ENCODE measurements at places on chromosomes 12 and 14. TPM values are rescaled to one million over a fixed set of nuclear protein-coding genes. Genes with fewer than 3 reads are reported as not detected.

GRCh38 chr12:62701492-62701891 lies 233.5 kb downstream of the PPM1H start:
- no peaks in the 10 kb centered on the region for H3K36me3 ChIP-seq
- no peak overlapping the region for H3K4me3 ChIP-seq
- H3K27me3 ChIP-seq = no peaks in the 10 kb centered on the region
- H3K27ac ChIP-seq = no peak overlapping the region

- DNase-seq = no peak
- no peaks in the 10 kb centered on the region for H3K27me3 ChIP-seq
- no peak overlapping the region for H3K4me3 ChIP-seq
- no peaks in the 10 kb centered on the region for H3K4me1 ChIP-seq
- no peaks in the 10 kb centered on the region for H3K36me3 ChIP-seq
Observed at GRCh38 chr14:102262929-102263462, 42.0 kb downstream of the MOK start.

- no peaks in the 10 kb centered on the region for H3K27me3 ChIP-seq
- peaks cover 6% of the 10 kb centered on the region for H3K4me1 ChIP-seq
- H3K36me3 ChIP-seq = no peaks in the 10 kb centered on the region
- DNase-seq = peak; percentile 23
Observed at GRCh38 chr12:49255857-49256637, 8.8 kb upstream of the TUBA1C start.

DNA sequence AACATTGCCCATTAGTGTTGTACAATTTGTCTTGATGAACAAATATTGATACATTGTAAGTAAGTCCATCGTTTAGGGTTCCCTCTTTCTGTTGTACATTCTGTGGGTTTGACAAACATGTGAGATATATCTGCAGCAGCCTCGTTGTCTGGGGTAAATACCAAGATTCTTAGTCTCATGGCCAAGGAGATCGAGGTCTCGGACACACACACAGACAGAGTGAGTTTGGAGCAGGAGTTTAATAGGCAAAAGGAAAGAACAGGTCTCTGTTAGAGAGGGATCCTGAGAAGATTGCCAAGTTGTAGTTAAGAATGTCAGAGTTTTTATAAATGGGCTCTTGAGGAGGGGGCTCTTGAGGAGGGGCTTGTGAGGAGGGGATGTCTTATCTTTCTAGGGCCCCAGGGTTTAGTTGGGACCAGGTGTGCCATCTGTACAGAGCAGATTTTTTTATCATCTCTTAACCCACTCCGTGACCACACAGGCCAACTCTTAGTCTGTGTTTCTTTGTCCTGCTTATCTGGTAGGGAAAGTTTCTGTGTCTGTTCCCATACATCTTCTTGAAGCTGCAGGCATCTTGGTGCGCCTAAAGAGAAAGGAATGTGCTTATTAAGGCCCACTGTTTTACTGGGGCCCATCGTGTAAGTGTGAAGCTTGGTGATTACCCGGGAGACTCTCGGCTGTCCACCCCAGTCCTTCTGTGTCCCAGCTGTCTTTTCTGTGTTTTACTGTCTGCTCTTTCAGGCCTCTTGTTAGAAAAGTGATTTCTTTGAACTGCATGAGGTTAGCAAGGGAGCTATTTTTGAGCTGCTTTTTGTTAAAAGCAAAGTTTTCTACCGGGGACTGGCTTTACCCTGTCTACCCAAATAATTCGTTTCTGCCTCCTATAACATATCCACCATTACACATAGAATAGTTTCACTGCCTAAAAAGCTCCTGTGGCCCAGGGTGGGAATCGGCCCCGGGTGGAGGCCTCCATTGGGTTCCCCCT lies 22.4 kb upstream of the CLEC2D start:
- H3K27ac ChIP-seq = peak overlapping the region; percentile 92
- H3K4me1 ChIP-seq = peaks cover 19% of the 10 kb centered on the region
- no peaks in the 10 kb centered on the region for H3K36me3 ChIP-seq
- H3K4me3 ChIP-seq = peak overlapping the region; percentile 71
- no peak for DNase-seq

DNA sequence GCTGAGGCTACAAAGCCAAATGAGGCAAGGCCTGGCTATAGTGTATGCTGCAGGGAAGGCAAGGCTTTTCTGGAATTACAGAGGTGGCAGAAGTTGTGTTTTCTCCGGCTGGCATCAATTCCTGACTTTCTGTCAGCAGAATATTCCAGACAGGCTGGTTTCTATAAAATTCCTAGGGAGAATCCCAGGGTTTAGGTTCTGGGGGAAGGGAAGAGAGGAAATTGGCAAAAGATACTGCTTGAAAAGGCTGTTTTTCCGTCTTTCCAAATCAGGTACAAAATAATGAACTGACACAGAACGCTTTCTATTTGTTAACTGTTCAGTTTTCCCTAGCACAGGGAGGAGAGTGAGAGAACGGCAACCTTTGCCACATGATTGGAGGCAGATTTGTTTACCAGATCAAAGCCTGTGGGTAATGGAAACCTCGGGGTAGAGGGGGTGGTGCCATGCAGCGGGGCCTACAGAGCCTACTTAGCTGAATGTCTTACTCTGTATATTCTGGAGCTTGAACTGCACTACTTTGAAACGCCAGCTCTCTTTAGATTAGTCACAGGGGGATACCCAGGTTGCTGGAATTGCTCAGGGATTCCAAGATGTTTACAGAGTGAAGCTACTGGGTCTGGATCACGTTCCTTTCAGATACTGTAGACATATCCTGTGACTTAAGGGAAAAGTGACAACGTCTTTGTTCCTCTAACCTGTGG lies 65.8 kb upstream of the DACT1 start:
- H3K36me3 ChIP-seq = no peaks in the 10 kb centered on the region
- H3K27ac ChIP-seq = no peak overlapping the region
- DNase-seq = no peak

DNA sequence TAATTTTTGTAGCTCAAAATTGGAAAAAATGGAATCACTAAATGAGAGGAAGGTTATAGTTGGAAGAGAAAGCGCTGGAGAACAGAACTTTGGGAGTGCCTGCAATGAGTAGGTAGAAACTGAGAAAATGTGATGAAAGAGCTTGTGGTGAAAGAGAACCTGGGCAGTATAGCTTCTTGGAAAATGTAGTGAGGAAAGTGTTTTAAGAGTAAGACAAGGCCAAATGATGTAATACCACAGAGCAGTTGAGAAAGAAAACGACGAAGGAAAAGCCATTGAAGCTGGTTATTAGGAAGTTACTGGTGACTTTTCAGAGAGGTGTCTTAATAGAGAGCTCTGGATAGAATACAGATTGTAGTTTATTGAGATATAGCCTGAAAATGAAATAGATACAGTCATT lies 255.3 kb downstream of the AEBP2 start:
- no peak for DNase-seq
- no peak overlapping the region for H3K27ac ChIP-seq
- H3K4me1 ChIP-seq = no peaks in the 10 kb centered on the region
- H3K4me3 ChIP-seq = no peak overlapping the region
- no peaks in the 10 kb centered on the region for H3K36me3 ChIP-seq
- H3K27me3 ChIP-seq = no peaks in the 10 kb centered on the region

- H3K27me3 ChIP-seq = no peaks in the 10 kb centered on the region
- H3K4me3 ChIP-seq = no peak overlapping the region
- no peak overlapping the region for H3K27ac ChIP-seq
Observed at GRCh38 chr14:85599939-85600338, 70.0 kb downstream of the FLRT2 start.

GRCh38 chr12:4047421-4047820 lies 174.2 kb upstream of the PARP11 start:
- no peak overlapping the region for H3K27ac ChIP-seq
- no peaks in the 10 kb centered on the region for H3K4me1 ChIP-seq
- no peak for DNase-seq
- no peaks in the 10 kb centered on the region for H3K36me3 ChIP-seq
- no peaks in the 10 kb centered on the region for H3K27me3 ChIP-seq

- H3K27me3 ChIP-seq = no peaks in the 10 kb centered on the region
- H3K36me3 ChIP-seq = no peaks in the 10 kb centered on the region
- no peak overlapping the region for H3K4me3 ChIP-seq
- no peaks in the 10 kb centered on the region for H3K4me1 ChIP-seq
- DNase-seq = no peak
Observed at GRCh38 chr12:115075552-115076170, 391.7 kb upstream of the TBX3 start.

GRCh38 chr14:89565607-89566006 lies 148.6 kb upstream of the FOXN3 start:
- no peaks in the 10 kb centered on the region for H3K4me1 ChIP-seq
- H3K27me3 ChIP-seq = no peaks in the 10 kb centered on the region
- H3K4me3 ChIP-seq = no peak overlapping the region
- no peak overlapping the region for H3K27ac ChIP-seq
- no peak for DNase-seq

DNA sequence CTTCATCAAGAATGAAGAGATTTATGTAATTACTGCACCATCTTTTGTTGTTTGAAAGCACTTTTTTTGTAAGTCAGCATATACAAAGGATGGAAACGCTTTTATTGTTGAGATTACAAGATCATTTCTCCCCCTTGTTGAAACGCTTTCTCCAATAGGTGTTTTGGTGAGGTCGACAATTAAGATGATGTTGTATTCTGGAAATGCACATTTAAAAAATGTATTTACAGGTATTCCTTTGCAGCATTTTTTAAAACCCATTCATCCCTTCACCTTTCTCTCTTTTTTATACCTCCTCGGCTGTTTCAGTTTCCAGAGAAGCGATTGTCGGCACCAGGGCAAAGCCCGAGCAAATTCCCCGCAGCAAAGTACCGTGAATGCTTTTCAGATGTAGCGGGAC lies 499.9 kb downstream of the VRK1 start:
- peaks cover 30% of the 10 kb centered on the region for H3K27me3 ChIP-seq
- H3K4me1 ChIP-seq = no peaks in the 10 kb centered on the region
- DNase-seq = no peak
- H3K4me3 ChIP-seq = no peak overlapping the region
- no peak overlapping the region for H3K27ac ChIP-seq

- H3K4me3 ChIP-seq = no peak overlapping the region
- H3K27me3 ChIP-seq = no peaks in the 10 kb centered on the region
- no peak overlapping the region for H3K27ac ChIP-seq
- H3K4me1 ChIP-seq = peaks cover 10% of the 10 kb centered on the region
- H3K36me3 ChIP-seq = no peaks in the 10 kb centered on the region
Observed at GRCh38 chr14:71554323-71554722, 377.9 kb upstream of the RGS6 start.

DNA sequence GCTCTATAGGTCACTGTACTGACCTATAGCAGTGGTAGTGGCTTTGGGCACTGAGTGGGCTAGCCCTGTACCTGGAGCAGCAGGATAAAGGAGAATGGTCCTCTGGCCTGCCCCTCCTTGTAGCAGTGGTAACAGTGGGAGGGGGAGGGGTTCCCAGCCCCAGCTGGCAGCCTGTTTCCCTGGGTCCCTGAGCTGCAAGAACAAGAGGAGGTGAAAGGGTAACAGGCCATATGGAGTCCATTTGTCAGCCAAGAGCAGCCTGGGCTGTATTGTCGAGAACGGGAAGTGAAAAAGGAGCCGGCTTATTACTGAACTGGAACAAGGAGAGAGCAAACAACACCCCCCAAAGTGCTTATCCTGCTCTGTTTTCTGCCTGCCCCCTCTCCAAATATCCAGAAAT lies 73.8 kb upstream of the SRSF5 start:
- no peaks in the 10 kb centered on the region for H3K36me3 ChIP-seq

GRCh38 chr14:54000341-54000811 lies 43.8 kb upstream of the BMP4 start:
- H3K27ac ChIP-seq = no peak overlapping the region
- H3K4me1 ChIP-seq = no peaks in the 10 kb centered on the region
- H3K4me3 ChIP-seq = no peak overlapping the region
- no peaks in the 10 kb centered on the region for H3K27me3 ChIP-seq
- no peaks in the 10 kb centered on the region for H3K36me3 ChIP-seq
- DNase-seq = no peak

- H3K4me3 ChIP-seq = no peak overlapping the region
- H3K36me3 ChIP-seq = no peaks in the 10 kb centered on the region
- no peaks in the 10 kb centered on the region for H3K27me3 ChIP-seq
- no peak overlapping the region for H3K27ac ChIP-seq
- H3K4me1 ChIP-seq = no peaks in the 10 kb centered on the region
Observed at GRCh38 chr14:68714991-68715924, 77.6 kb downstream of the ZFP36L1 start.

GRCh38 chr12:21718944-21719650 lies 55.4 kb downstream of the KCNJ8 start:
- no peaks in the 10 kb centered on the region for H3K27me3 ChIP-seq
- H3K4me1 ChIP-seq = no peaks in the 10 kb centered on the region
- DNase-seq = no peak
- H3K4me3 ChIP-seq = no peak overlapping the region
- no peaks in the 10 kb centered on the region for H3K36me3 ChIP-seq

Gene POTEM
- total RNA-seq = not detected

Gene JDP2
- 58.0 TPM for total RNA-seq

Gene GYS2
- not detected for total RNA-seq

Gene TM7SF3
- 68.9 TPM for total RNA-seq

Gene ATL1
- 5.9 TPM for total RNA-seq

Gene AICDA
- 0.75 TPM for total RNA-seq

Gene STON2
- 47.7 TPM for total RNA-seq
